Thyroid gland (tissue), 4 donors: ENCODE measurements at places on chromosomes 2 and 18. TPM values are rescaled to one million over a fixed set of nuclear protein-coding genes. Genes with fewer than 3 reads are reported as not detected.

GRCh38 chr2:53802617-53803151, 15.8 kb downstream of the ERLEC1 start:
- DNase-seq = no peak

GRCh38 chr2:45786836-45787357, 135.4 kb downstream of the PRKCE start:
- DNase-seq = no peak

GRCh38 chr2:80311304-80311703, 6.8 kb upstream of the LRRTM1 start:
- no peak for DNase-seq

- no peak for DNase-seq
Measured at GRCh38 chr18:3489462-3489861, 39.5 kb downstream of the TGIF1 start.

DNA sequence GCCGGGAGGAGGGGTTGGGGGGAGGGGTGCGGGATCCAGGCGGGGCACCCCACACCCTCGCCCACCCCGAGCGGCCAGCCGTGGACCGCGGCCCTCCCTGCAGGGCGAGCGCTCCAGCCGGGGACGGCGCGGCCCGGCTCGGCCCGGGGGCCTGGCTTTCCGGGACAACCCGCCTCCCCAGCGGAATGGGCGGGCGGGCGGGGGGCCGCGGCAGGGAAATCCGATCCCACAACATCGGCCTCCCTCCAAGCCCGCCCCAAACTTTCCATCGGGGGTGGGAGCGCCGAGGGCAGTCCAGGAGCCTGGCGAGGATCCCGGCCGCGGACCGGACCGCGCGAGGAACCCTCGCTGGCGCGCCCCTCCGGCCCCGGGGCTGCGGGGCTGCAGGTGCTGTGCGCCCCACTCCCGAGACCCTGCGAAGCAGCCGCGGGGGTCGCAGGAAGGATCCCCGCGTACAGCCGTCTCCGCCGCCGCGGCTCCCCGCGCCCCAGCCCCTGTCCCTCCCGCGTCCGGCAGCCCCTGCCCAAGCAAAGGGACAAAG, 529 bp downstream of the SEMA4C start:
- DNase-seq = peak; percentile 77

GRCh38 chr2:215236131-215236530, 75.7 kb upstream of the ATIC start:
- no peak for DNase-seq

- no peak for DNase-seq
Measured at GRCh38 chr2:162967811-162968210, 129.2 kb upstream of the KCNH7 start.

DNA sequence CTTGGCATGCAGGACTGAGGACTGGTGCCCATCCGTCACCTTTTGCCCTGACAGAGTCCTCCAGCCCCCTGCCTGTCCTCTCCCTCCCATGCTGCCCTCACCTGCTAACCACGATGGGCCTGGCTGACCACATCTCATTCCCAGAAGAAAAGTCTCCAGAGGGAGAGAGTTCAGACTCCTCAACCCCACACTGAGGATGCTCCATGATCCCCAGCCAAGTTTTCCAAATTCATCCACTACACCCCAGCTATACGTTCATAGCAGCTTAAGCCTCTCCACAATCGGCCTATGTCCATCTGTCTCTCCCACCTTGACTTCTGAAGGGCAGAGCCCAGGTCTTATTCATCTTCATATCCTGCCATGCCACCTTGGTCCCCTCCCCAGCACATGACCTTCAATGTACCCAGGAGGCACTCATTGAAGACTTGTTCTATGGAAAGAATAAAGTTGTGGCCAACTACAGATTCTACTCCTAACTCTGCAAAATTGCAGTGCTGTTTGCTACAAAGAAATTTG, 115.6 kb upstream of the ID2 start:
- no peak for DNase-seq

- no peak for DNase-seq
Measured at GRCh38 chr2:19614066-19614465, 255.6 kb upstream of the OSR1 start.

- DNase-seq = no peak
Measured at GRCh38 chr18:68944330-68944729, 146.4 kb downstream of the CCDC102B start.

ZNF396 gene
- total RNA-seq = 8.9 TPM

BOLL gene
- 0.45 TPM for total RNA-seq
